CD4-positive, alpha-beta T cell treated with Interleukin-12 subunit alpha and Interleukin-12 subunit beta, for 1 hour (primary cell): ENCODE measurements at places on chromosomes 4 and X.

DNA sequence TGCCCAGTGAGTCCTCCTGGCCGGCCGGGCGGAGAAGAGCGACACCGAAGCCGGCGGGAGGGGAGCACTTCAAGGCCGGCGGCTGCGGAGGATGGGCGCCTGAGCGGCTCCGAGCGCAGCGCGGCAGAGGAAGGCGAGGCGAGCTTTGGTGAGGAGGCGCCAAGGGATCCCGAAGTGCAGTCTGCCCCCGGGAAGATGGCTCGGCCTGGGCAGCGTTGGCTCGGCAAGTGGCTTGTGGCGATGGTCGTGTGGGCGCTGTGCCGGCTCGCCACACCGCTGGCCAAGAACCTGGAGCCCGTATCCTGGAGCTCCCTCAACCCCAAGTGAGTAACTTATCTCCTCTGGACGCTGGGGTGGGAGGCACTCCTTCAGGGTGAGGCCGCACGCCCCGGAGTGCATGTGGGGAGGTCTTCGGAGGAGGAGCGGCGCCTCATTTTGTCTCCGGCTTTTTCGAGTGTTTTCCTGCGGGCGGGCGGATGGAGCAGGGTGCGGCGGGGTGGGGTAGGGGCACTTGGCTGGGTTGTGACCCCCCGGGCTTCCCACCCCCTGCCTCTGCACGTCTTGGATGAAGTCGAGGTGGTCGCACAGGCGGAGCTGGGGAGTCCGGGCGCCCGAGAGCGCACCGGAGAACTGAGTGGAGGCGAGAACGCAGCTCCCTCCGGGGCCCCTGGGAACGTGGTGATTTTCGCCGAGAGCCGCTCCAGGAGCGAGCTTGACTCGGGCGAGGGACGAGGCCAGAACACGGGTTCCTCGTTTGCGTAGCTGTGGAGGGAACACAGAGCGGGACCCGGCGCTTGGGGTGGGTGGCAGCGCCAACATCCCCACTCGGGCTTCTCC, 979 bp downstream of the EFNB1 start:
- DNase-seq = peak; percentile 6

- DNase-seq = no peak
Measured at GRCh38 chrX:12954981-12955380, 19.9 kb upstream of the TMSB4X start.

- DNase-seq = peak; percentile 74
Measured at GRCh38 chrX:49001521-49002090, 458 bp downstream of the GRIPAP1 start.

- DNase-seq = no peak
Measured at GRCh38 chr4:181670506-181670905, 572.7 kb upstream of the TENM3 start.

DNA sequence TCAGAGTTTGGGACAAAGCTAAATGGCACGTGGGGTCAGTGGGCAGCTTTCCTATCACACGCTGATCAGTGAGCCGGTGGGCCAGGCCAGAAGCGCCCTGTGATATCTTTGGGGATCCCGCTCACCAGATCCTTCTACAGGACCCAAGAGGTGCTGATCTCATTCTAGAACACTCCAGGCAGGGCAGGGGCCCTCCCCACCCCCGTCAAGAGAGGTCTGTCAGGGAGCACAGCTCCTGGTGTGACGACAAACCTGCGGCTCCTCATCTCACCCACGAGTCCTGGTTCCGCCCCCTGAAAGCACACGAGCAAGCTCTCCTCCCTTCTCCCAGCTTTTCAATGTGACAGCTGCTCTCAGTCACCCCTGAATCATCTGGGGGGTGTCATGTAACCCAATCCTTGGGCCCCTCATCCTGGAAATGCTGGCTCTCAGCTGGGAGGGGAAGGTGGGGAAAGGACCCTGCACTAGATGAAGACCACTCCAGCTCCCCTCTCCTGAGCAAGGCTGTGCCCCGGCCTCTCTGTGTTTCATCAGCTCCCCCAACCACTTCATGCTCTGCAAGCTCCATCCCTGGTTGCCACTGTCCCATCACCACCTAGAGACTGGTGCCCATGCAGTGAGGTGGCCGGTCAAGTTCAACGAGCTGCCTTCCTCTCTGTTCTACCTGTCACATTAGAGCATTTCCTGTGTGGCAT, 4.6 kb downstream of the HCFC1 start:
- DNase-seq = no peak

GRCh38 chr4:99117876-99118693, 26.0 kb downstream of the ADH4 start:
- DNase-seq = peak; percentile 5

DNA sequence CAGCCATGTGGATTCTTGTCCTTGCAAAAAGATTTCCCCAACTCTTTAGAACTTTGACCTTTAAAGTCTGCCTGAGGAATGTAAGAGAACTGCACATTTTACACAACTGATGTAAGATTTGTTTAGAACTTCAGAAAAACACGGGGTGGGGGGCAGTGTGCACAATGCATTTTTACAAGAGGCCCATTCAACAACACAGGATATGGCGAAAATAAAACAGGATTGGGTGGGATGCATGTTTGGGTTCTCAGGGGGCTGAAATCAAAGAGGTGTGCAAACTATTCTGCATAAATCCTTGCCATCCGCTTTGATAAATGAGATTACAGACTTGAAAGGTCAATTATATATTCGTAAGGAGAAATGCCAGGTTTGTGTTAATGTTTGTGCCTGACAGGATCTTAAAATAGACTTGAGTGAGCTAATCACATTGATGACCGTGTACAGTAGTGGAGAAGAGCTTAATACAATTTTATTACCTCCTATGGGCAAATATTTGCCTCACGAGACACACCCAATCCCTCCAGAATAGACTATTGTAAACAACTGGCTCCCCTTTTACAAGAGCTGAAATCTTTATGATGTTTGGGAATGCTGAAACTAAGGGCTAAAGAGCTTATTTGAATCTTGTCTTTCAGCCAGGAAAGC, 184.1 kb upstream of the LEF1 start:
- DNase-seq = no peak

GRCh38 chr4:82713856-82714255, 84.7 kb downstream of the SCD5 start:
- DNase-seq = no peak

- DNase-seq = peak; percentile 76
Measured at GRCh38 chr4:40316333-40316781, 18.8 kb upstream of the CHRNA9 start.
